ENCODE measurements at places on chromosomes 7 and 10. TPM values are rescaled to one million over a fixed set of nuclear protein-coding genes. Genes with fewer than 3 reads are reported as not detected.

Gene PRLHR
- not detected for total RNA-seq

Gene MYO1G
- 0.58 TPM for total RNA-seq

Gene SLC39A12
- 0.04 TPM for total RNA-seq

Gene LMOD2
- 86.1 TPM for total RNA-seq

Gene CTAGE8
- 1.1 TPM for total RNA-seq

Gene ZDHHC16
- total RNA-seq, result 27.8 TPM

Data from muscle of leg (tissue), 16 donors.